ENCODE measurements at places on chromosomes 2 and 18. TPM values are rescaled to one million over a fixed set of nuclear protein-coding genes. Genes with fewer than 3 reads are reported as not detected.

Gene GLI2
- 3.3 TPM for total RNA-seq

GRCh38 chr2:169038338-169038757, 7.2 kb upstream of the ABCB11 start:
- no peak overlapping the region for H3K27ac ChIP-seq
- no peak for DNase-seq
- H3K4me1 ChIP-seq: peaks cover 3% of the 10 kb centered on the region
- H3K27me3 ChIP-seq: no peaks in the 10 kb centered on the region
- no peak overlapping the region for H3K4me3 ChIP-seq

Gene TUBB8B
- total RNA-seq: not detected

Gene UBE2E3
- total RNA-seq: 39.6 TPM

GRCh38 chr18:52190195-52190594, 149.8 kb upstream of the DCC start:
- H3K4me3 ChIP-seq: no peak overlapping the region
- no peaks in the 10 kb centered on the region for H3K4me1 ChIP-seq
- H3K27ac ChIP-seq: no peak overlapping the region

DNA sequence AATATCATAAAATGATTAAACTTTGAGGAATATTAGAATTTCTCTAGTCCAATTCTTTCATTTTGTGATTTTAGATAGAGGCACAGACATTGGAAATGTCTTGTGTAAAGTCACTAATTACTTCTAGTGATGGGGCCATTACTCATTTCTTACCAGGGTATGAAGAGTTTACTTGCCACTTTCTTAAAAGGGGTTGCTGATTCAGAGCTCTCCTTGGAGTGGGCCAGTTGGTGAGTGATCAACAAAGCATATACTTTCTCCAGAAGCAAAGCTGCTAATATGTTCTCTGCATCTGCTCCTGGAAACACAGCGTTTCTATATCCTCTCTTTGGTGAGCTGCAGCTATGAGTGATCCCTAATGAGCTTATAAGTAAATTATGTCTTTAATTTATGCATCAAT, 408.9 kb upstream of the LRATD1 start:
- H3K27ac ChIP-seq: no peak overlapping the region
- no peaks in the 10 kb centered on the region for H3K4me1 ChIP-seq
- H3K36me3 ChIP-seq: no peaks in the 10 kb centered on the region
- no peak for DNase-seq
- H3K27me3 ChIP-seq: no peaks in the 10 kb centered on the region
- no peak overlapping the region for H3K4me3 ChIP-seq

DNA sequence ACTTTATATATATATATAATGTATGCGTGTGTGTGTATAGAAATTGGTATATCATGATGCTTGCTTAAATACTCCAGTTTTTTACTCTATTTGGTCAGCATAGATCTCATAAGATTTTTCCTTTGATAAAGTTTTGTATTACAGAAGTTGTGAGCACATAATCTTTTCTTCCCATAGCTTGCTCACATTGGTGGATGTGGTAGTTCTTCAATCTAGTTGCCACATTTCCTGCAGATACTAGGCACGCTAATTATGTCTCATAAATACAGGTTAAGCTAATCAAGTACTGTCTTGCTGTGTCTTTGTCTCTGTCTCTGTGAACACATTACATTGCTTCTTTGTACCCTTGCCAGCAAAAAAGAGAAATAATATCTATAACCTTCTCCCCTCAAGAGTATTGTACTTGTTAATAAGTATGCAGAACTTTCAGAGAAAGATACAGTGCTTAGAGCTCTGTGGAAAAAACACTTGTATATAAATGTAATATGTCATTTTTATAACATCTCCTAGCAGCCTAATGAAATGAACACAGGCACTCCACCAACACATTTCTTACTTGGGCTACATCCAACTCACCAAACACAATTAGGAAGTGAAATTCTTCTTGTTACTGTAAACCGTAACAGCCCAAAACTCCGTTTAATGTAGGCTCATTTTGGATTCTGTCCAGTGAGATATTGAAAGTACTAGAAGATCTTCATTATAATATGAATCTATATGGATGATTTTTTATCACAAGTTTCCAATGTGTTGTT, 306.7 kb upstream of the SLC8A1 start:
- no peak for DNase-seq
- H3K27ac ChIP-seq: no peak overlapping the region
- no peak overlapping the region for H3K4me3 ChIP-seq
- no peaks in the 10 kb centered on the region for H3K36me3 ChIP-seq

Gene LPIN1
- 64.3 TPM for total RNA-seq

DNA sequence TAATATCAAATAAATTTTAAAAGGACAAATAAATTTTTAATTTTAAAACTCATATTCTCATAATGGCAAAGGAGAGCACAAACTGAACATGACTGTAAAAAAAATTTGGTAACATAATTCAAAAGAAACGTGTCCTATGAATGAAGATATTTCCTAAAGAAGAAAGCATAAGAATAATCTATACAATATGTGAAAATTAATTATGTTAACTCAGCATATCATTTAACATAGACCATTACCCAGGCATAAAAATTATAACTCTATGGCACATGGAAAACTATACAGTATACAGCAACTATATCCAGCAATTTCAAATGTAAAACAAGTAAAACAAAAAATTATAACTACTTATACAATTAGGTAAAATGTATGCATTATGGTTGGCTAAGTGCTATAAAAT, 288.1 kb downstream of the SUCLG1 start:
- no peaks in the 10 kb centered on the region for H3K27me3 ChIP-seq
- no peaks in the 10 kb centered on the region for H3K4me1 ChIP-seq
- H3K27ac ChIP-seq: no peak overlapping the region
- no peak for DNase-seq

DNA sequence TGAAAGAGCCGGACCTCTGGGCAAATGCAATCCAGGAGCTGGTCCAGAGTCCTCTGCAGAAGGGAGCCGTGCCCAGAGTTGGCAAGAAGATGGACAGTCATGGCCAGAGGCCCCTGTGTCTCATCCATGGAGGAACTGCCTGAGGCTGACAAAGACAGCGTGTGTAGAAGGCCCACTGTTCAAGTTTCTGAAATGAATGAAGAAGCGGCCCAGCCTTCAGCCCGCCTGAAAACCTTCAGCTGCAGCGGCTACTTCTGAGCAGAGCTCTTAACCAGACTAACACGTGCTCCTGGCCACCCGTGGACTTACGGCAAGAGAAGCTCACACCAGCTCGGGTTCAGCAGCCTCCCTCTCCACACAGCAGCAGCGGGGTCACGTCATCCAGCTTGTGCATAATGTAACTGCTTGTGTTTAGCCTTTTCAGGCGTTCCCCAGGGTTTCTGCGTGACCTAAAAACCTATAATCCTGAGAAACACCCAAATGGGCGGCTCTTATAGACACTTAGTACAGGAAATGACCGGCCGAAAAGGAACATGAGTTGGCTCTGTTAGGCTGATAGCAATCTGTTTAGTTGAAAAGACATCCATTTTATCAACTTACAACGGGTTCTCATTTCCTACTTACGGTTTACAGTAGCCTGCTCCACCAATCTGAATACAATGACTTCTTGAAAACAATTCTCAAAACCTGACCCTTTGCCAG, at the start of gene FAM124B:
Gene FAM124B, minus strand, starts transcription at position 467 of the 702 bp plus-strand sequence. Its CDS starts 339 bp downstream, at position 128.
- H3K27ac ChIP-seq: peak within 1 kb of the TSS; percentile 65
- H3K27me3 ChIP-seq: no peaks in the 10 kb centered on the region
- DNase-seq: peak; percentile 70
- no peaks in the 10 kb centered on the region for H3K36me3 ChIP-seq
- H3K4me3 ChIP-seq: peak within 1 kb of the TSS; percentile 52

Gene PKDCC
- 85.9 TPM for total RNA-seq

Gene MARCHF4
- total RNA-seq: 0.06 TPM

DNA sequence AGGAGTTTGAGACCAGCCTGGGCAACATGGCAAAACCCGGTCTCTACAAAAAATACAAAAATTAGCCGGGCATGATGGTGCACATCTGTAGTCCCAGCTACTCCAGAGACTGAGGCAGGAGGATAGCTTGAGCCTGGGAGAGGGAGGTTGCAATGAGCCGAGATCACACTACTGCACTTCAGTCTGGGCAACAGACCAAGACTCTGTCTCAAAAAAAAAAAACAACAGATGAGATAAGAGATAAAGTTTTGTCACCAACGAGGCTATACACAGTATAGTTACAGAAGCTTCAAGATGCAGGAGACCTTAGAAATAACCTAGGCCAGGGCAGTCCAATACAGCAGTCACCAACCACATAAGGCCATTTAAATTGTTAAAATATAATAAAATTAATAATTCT, 9.4 kb downstream of the FAM124B start:
- DNase-seq: no peak
- H3K4me1 ChIP-seq: no peaks in the 10 kb centered on the region
- H3K27ac ChIP-seq: no peak overlapping the region
- H3K27me3 ChIP-seq: no peaks in the 10 kb centered on the region
- H3K4me3 ChIP-seq: no peak overlapping the region

Gene RNF152
- total RNA-seq: 24.0 TPM

Gene TMEFF2
- 0.69 TPM for total RNA-seq
